GM23338 (cell line): ENCODE measurements at places on chromosomes 16 and 17. TPM values are rescaled to one million over a fixed set of nuclear protein-coding genes. Genes with fewer than 3 reads are reported as not detected.

The OR1D2 gene
- not detected in 2 replicates for total RNA-seq

The PDF gene
- total RNA-seq: 43.4 and 48.7 TPM in 2 replicates

The TEKT5 gene
- total RNA-seq: 0.19 and 0.52 TPM in 2 replicates

DNA sequence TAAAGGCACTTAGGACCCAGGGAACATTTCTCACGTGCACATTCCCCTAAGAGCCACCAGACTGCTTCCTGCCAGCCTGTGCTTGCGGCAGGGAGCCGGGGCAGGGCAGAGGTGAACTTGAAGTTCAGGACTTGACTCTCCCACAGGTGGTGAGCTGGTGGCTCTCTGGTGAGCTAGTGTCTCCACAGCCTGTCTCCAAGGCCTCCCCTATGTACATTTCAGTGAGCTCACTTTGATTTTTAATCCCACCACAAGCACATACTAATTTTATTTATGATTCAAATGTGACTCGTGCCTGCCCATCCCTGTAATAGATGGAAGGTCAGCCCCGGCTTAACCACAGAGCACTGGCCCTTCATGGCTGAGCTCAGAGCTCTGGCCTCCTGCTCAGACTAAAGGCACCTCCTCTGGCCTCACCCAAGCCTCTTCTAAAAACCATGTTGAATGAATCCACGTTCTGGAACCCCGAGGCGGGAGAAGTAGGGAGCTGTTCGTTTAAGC, 9.2 kb downstream of the SNN start:
- no peak for DNase-seq
